ENCODE measurements at places on chromosomes 11 and 22.

DNA sequence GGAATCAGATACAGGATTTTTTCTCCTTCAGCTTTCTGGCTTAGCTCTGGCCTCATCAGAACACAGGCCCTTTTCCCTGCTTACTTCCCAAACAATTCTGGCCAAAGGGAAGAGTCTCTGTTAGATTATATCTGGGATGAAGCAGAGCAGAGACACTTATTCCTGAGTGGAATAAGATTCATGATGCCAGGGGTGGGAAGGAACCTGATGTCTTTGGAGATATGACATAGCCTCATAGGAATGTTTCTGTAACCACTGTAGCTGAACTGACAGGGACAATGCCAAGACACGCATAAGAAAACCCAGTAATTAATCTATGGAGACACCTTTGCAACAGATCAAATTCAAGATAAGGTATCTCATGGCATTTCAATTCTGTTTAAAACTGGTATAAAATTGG, 177.1 kb upstream of the RAG2 start:
- DNase-seq = no peak

- no peak for DNase-seq
Measured at GRCh38 chr11:79352349-79352703, 88.5 kb downstream of the TENM4 start.

DNA sequence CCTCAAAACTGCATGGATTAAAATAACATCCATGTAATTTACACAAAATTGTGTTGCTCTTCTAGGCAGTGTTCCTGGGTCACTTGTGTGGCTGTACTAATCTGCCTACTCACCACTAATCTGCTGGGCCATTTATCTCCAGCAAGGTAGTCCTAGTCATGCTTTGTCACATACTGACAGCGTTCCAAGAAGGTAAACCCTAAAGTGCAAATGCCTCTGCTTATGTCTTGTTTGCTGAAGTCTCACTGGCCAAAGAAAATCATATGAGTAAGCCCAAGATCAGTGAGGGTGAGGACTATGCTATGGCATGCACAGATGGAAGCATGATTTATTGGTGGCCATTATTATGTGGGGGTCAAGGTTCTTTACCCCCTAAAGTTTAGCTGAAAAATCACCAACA, 630.2 kb upstream of the LUZP2 start:
- no peak for DNase-seq

DNA sequence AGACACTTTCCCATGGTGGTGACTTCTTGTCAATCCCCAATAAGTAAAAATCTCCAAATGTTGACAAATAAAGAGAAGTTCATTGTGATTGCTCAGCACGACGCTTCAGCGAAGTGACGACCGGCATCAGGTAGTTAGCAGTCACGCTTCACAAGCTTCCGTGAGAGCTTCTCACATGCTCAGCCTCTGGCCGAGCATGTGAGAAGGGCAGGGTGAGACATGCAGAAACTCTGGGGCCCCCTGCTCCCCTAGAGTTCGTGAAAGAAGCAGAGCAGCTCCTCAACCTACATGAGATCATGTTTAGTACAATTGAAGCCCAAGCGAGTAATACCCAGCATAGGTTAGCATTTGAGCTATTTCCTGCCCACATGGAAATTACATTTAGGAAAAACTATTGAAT, 4.4 kb upstream of the C11orf16 start:
- DNase-seq = no peak

DNA sequence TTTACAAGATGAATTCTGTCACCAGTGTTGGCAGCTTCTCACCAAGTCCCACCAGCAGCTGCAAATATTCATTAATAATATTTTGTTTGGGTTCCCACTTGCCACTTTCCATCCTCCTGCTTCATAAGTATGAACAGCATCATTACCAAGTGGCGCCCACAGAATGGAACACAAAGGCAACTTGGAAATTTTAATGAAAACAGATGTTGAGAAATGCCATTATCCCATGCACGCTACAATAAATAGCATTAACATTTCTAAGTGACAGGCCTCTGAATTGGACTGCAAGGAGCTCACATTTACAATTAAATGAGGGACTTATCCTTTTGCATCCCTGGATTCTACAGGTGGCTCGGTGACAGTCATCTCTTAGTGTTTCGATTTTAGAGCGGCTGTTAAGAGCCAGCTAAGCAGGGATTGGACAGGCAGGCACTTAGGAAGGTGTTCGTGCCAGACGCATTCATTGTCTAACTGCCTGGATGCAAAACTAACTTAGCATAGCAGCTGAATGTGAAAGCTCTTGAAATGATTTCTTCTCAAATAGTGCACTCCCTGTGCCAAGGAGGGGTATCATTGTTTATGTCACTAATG, 170.3 kb downstream of the KIRREL3 start:
- DNase-seq = no peak

DNA sequence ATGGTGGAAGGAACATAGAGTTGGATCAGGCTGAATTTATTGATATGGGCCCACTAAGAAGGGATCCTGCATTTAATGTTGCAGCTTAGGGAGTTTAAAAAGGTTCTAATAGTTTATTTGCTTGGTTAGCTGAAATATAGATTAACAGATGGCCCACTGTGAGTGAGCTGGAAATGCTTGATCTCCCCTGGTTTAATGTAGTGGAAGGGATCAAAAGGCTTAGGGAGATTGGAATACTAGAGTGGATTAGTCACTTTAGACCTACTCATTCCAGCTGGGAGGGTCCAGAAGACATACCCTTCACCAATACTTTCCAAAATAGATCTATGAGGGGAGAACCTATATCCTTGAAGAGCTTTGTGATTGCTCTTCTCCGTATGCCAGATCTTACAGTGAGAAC, 130.1 kb upstream of the ZC3H12C start:
- no peak for DNase-seq

DNA sequence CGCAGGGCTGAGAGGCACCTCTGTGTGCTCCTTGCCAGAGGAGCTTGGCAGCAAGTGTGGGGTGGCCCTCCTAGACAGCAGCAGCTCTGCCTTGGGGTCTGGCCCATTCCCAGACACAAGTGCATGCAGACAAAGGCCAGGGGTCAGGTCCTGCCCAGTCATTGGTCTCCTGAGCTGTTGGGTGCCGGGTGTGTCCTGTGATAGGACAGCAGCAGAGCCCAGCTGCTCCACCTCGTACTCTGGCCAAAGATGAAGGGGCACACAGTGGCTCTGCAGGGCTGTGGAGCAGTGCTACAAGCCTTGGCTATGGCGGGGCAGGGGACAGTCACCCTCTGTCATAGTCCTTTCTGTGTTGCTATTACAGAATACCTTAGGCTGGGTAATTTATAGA, 17.3 kb upstream of the OSBPL5 start:
- DNase-seq = no peak

DNA sequence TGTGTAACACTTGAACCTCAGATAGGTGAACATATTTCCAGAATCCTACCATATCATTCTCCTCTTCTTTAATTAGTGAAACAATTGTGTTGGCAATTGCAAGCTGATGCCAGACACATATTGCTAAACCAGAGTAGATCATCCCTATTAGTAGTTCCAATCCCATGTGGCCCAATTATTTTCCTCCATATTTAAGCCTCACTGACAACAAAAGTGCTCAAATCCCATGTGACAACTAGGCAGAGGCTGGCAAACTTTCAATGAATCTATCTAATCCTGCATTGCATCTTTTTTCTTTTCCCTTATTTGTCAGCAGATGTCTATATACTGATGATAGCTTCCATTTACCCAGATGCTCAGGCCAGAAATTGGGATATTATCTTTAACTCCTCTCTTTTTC, 90.4 kb downstream of the GRIA4 start:
- DNase-seq = no peak

DNA sequence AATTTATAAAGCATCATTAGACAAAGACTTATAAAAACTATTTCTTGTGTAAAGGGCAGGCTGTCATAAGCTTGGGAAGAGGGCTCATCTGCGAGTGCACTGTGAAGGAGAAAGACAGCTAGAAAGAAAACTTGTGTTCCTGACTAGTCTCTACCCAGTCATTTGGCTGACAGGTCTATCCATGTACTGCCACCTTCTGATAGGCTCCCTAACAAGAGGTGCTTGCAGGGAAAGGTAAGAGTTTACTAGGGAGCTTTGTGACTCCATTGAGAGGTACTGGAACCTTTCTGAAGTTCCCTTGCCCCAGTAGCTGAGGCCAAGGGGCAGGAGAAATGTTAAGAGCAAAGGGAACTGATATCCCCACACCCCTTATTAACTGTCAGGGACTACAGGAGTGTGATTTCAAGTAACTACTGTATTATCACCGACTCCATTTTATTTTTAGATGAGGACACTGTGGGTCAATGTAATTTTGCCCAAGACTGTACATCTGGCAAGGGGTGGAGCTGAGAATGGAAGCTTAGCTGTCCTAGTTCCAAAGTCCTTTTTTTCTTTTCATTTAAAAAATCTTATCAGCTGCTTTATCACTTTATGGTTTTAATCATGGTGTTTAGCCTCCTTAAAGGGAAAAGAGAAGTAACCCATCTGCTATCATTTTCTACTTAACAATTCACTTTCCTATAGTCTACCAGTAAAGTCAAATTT, 129.4 kb downstream of the ARHGAP20 start:
- no peak for DNase-seq

- DNase-seq = no peak
Measured at GRCh38 chr22:23240639-23241389, 60.5 kb downstream of the BCR start.

DNA sequence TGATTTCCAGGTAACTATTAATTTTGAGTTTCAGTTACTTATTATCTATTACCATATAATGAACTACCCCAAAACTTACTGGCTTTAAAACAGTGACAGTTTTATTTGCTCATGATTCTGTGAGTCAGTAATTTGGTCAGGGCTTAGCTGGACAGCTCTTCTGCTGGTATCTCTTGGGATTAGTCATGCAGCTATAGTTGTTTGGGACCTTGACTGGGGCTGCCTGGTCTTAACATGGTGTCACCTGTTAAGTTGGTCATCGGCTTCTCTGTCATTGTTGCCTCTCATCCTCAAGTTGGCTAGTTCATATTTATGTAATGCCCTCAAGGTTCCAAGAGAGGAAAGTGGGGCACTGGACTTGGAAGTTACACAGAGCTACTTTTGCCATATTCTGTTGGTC, 177.5 kb downstream of the TMEM135 start:
- no peak for DNase-seq

- no peak for DNase-seq
Measured at GRCh38 chr11:118240999-118241763, 11.0 kb downstream of the MPZL3 start.

DNA sequence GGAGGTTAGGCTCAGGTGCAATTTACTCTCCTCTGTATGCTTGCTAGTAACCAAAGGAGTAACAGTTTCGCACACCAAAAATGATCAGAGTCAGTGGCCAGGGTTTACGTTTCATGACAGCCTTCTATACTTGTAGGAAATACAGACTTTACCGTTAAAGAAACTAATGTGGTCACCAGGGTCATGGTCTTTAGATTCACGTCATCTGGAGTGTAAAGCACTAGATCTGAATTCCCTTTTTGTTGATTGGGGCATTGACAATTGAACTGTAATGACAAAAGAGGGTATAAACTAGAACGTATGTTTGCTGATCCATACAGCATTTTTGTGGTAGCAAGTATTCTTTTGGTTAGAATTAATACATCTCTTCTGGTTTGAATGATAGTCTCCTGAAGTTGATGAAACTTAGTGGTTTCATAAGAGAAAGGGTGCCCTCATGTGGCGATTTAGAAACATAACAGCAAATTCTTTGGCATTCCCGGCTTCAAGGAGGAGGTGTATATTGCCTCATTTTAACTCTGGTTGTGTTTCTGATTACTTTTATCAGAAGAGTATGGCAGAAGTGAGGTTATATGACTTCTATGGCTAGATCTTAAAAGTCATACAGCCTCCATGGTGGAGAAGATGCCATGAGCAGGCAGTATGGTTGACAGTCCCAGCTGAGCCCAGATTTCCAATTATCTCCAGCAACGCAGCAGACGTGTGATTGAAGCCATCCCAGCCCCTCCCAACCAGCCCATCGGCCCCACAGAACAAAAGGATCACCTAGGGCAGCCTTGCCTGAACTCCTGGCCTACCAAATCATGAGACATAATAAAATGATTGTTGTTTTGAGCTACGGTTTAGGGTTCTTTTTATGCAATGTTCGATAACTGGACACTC, 35.1 kb downstream of the MMP7 start:
- no peak for DNase-seq

DNA sequence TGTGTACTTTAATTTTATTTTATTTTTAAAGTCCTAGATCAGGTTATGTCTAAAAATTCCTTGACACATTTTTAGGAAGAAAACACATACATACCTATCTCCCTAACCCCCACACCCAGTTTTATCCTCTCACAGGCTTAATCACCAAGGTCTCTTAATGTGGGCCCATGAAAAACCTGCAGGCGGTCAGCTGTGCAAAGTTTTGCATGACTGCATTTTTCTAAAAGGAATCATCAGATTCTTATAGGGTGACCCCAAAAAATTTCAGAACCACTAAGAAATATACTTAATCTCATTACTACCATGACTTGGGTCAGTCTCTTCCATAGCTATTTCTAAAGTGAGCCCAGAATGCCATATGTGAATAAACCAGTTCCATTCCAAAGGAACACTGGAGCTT, 19.8 kb downstream of the SAA1 start:
- DNase-seq = no peak

DNA sequence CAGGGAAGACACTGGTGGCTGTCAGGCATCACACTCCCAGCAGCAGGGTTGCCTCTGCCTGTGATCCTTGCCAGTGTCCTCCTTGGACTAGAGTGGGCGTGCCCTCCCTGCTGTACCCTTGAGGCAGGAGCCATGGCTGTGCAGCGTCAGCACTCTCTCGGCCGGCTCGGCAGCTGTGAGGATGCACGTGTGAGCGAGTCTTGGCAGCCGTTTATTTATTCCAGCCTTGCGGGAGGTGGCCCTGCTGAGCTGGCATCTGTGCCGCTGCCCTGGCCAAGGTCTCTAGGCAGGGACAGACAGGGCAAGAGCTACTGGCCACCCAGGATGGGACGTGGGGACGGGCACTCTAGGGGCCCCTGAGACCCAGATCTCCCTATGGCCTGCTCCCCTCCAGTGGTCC, 33.9 kb downstream of the TSPAN4 start:
- no peak for DNase-seq

DNA sequence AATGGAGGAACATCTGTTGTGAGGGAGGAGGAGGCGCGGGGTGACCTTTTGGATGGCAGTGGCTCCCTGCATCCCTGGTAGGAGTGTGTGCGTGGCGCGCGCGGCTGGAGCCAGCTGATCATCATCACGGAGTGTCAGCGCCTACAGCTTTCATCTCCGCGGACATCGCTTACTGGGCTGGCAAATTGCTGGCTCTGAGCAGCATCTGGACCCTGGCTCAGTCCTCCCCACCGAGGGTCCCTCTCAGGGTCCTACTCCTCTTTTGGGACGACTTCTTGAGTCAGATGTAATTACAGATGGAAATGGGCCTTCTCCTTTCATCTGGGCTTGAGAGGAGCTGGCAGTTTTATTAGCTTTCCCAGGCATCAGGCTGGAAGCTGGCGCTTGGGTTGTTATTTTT, 85.3 kb downstream of the CACNA1I start:
- DNase-seq = no peak

DNA sequence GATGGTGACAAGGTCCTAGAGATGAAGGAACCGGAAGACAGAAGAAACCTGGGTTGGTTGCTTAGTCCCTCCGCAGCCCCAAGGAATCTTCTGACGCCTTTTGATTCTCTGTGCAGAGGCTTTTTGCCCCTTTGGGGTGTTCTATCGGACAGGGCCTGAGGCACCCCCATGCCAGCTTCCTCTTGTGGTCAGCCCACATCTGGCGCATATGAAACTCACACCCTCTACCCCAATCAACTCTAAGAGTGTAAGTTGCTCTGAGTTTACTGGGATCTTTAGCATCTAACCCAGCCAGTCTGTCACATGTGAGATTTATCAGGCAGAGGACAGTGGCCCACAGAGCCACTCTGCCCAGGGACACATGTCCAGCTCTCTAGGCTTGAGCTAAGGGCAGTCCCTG, 17.4 kb downstream of the RASD2 start:
- DNase-seq = no peak

- no peak for DNase-seq
Measured at GRCh38 chr11:112841729-112842128, 119.5 kb upstream of the NCAM1 start.
